Pancreas (tissue), 10 donors: ENCODE measurements at places on chromosomes 4 and X. TPM values are rescaled to one million over a fixed set of nuclear protein-coding genes. Genes with fewer than 3 reads are reported as not detected.

Gene UGT2B28
- total RNA-seq = not detected

DNA sequence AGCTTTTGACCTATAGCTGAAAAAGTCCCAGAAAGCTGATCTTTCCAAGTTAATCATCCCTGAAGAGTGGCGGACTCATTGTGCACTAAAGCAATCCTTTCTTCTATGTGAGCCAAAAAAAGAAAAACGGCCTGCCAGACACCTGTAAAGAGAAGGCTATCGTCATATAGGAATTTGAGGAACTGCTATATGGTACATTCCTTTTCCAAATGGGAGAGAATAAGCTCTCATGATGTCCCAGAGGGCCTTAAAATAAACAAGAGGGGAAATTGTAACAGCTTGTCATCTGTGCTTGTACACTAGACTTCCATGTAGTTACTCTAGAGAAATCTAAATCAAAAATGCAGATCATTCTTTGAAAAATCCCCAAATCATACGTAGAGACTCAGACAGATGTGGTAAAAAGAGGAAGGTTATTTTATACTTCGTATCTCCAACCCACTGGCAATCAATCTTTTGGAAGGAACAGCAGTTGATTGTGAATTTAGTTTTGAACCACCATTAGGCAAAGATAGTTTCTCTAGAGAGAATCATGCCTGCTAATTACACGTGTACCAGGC, 26.1 kb downstream of the GPR174 start:
- no peak for DNase-seq

Gene XAGE2
- total RNA-seq = not detected

Gene HMX1
- total RNA-seq = not detected

Gene AIFM1
- total RNA-seq = 13.2 TPM

DNA sequence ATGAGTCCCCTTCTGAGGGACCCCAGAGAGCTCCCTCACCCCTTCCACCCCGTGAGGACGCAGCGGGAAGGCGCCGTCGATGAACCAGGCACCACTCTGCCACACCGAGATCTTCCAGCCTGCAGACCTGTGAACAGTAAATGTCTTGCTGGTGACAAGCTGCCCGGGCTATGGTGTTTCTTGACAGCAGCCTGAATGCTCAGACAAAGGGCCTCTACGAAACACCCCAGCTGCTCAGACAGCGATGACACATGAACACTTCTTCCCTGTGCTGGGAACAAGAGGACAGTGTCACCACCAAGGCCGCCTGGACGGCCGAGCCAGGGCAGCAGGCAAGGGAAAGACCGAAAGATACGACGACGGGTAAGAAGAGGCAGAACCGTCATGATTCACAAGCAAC, 30.6 kb upstream of the GTPBP6 start:
- DNase-seq = peak; percentile 40

DNA sequence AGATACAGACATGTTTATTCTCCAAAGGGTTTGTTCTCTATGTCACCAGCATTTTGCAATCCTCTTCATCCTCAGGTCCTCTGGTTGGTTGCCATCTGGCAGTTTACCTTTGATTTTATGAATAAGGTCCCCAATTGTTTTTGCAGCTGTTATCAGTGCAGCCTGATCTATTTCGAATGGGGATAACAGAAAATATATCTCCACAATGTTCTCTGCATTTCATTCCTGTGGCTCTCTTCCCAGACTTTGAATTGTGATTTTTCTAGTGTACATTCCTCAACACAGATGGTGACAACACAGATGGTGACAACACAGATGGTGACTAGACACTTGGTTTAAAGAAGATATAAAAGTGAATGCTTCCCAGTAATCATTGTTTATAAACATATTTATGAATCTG, 74.1 kb downstream of the FBXO8 start:
- DNase-seq = no peak

- no peak for DNase-seq
Measured at GRCh38 chr4:21848021-21848420, 100.6 kb downstream of the KCNIP4 start.

GRCh38 chr4:152817331-152817730, 37.6 kb downstream of the ARFIP1 start:
- DNase-seq = no peak
